ENCODE measurements at places on chromosomes 3 and 15. TPM values are rescaled to one million over a fixed set of nuclear protein-coding genes. Genes with fewer than 3 reads are reported as not detected.

DNA sequence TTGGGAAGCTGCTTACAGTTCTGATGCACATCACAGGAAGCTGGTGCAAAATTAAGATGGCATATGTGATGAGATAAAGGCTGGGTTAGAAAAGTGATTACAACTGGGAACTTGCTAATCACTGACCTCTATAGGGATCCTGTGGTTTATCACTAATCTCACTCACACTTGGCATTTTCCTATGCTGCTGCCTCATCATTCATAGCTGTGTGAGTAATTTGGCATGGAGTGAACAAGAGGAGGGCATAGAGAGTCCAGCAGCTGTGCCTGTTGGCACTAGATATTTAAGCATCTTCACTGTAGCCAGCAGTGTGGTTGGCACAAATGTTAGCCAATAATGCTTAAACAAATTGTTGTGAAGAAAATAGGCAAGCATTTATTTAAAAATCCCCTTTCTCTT, 217.7 kb upstream of the CGNL1 start:
- peaks cover 33% of the 10 kb centered on the region for H3K4me1 ChIP-seq
- H3K27me3 ChIP-seq, result no peaks in the 10 kb centered on the region
- DNase-seq, result peak; percentile 39
- H3K4me3 ChIP-seq, result no peak overlapping the region
- H3K36me3 ChIP-seq, result no peaks in the 10 kb centered on the region
- peak overlapping the region; percentile 24 for H3K27ac ChIP-seq

GRCh38 chr15:80492409-80492808, 88.2 kb downstream of the ARNT2 start:
- H3K4me3 ChIP-seq, result no peak overlapping the region
- no peaks in the 10 kb centered on the region for H3K27me3 ChIP-seq
- DNase-seq, result no peak
- H3K27ac ChIP-seq, result no peak overlapping the region
- no peaks in the 10 kb centered on the region for H3K36me3 ChIP-seq

DNA sequence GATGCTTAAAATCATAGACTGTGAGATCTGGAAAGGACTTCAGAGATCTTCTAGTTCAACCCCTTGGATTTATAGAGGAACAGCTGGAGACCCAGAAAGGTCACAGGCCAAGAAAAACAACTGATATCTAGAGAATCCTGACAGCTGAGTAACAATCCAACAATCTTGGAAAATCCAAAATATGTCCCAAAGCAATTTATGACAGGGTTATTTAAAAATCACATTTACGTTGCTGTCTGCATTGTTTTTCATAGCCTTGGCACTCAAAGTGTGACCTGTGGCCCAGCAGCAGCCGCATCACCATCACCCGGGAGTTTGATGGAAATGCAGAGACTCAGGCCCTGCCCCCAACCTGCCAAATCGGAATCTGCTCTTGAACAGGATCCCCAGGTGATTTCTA, 78.8 kb downstream of the FBN1 start:
- peaks cover 7% of the 10 kb centered on the region for H3K4me1 ChIP-seq
- no peaks in the 10 kb centered on the region for H3K27me3 ChIP-seq
- H3K27ac ChIP-seq, result no peak overlapping the region

DNA sequence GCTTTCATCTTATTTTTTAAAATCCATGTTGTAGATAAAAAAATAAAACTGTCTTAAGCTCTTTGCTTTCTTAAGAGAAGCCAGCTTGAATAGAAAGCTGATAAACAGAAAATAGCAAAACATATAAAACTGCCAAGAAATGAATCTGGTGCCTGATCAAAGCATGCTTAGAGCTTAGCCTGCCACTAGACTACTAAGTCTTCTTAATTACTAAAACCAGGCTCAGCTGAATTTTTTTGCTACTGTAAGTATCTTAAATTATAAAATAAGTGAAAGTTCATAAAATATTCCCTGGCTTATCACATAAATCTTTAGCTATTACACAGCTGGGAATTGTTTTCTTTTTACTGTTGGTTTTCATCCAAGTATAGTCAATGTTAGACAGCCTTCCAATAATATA, 803.9 kb downstream of the DIPK2A start:
- no peak overlapping the region for H3K27ac ChIP-seq
- H3K36me3 ChIP-seq, result no peaks in the 10 kb centered on the region
- H3K27me3 ChIP-seq, result no peaks in the 10 kb centered on the region
- no peak overlapping the region for H3K4me3 ChIP-seq
- H3K4me1 ChIP-seq, result peaks cover 5% of the 10 kb centered on the region

GRCh38 chr3:13670292-13670691, 121.4 kb downstream of the FBLN2 start:
- no peak overlapping the region for H3K4me3 ChIP-seq
- no peak for DNase-seq
- H3K27ac ChIP-seq, result no peak overlapping the region
- H3K27me3 ChIP-seq, result peaks cover 4% of the 10 kb centered on the region

DNA sequence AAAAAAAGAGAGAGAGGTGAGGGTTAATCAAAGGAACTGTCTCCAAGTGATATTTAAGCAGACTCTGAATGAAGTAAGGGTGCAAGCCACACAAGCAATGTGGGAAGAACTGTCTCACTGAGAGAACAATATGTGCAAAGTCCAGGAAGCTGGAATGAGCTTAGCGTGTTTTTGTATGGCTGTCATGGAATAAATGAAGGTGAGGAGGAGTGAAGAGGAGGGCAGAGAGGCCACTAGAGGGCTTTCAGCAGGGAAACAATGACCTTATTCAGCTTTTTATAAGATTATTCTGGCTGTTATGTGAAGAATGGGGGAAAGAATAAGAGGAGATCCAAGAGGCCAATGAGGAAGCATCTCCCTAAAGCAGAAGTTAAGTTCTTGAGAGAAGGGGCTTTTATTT, 86.9 kb upstream of the COL8A1 start:
- no peaks in the 10 kb centered on the region for H3K4me1 ChIP-seq
- H3K27me3 ChIP-seq, result no peaks in the 10 kb centered on the region
- H3K4me3 ChIP-seq, result no peak overlapping the region
- DNase-seq, result no peak
- H3K27ac ChIP-seq, result no peak overlapping the region
- no peaks in the 10 kb centered on the region for H3K36me3 ChIP-seq

DNA sequence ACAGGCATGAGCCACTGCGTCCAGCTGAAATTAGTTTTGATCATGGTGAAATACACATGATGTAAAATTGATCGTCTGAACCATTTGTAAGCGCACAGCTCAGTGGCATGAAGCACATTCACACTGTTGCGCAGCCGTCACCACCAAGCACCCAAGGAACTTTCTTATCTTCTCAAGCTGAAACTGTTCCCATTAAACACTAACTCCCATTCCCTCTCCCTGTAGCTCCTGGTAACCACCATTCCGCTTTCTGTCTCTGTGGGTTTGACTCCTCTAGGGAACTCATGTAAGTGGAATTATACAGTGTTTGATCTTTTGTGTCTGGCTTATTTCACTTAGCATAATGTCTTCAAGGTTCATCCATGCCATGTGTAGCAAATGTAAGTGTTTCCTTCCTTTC, 62.3 kb downstream of the FBLN2 start:
- DNase-seq, result no peak
- no peaks in the 10 kb centered on the region for H3K4me1 ChIP-seq
- H3K27ac ChIP-seq, result no peak overlapping the region
- H3K4me3 ChIP-seq, result no peak overlapping the region
- no peaks in the 10 kb centered on the region for H3K27me3 ChIP-seq
- peaks cover 11% of the 10 kb centered on the region for H3K36me3 ChIP-seq

GRCh38 chr3:150936693-150937092, 31.5 kb upstream of the MINDY4B start:
- no peaks in the 10 kb centered on the region for H3K36me3 ChIP-seq
- DNase-seq, result no peak
- no peak overlapping the region for H3K4me3 ChIP-seq
- H3K27me3 ChIP-seq, result no peaks in the 10 kb centered on the region

The AADACL2 gene
- 1.4 TPM for total RNA-seq

The NR2E3 gene
- total RNA-seq, result not detected

The WDR49 gene
- 8.7 TPM for total RNA-seq

The SPTBN5 gene
- total RNA-seq, result 1.5 TPM

The ANKRD28 gene
- total RNA-seq, result 29.5 TPM
